Right atrium auricular region (tissue), 2 donors: ENCODE measurements at places on chromosomes 5 and 9. TPM values are rescaled to one million over a fixed set of nuclear protein-coding genes. Genes with fewer than 3 reads are reported as not detected.

GGTA1 gene
- 15.2 TPM for total RNA-seq

SV2C gene
- 0.15 TPM for total RNA-seq

SPINK13 gene
- not detected for total RNA-seq

MTMR12 gene
- 12.6 TPM for total RNA-seq

CTSV gene
- not detected for total RNA-seq

SLC6A3 gene
- total RNA-seq, result not detected

SLIT3 gene
- total RNA-seq, result 85.8 TPM

SLC45A2 gene
- total RNA-seq, result 0.82 TPM

PCDHGC4 gene
- 1.7 TPM for total RNA-seq

TTC23L gene
- total RNA-seq, result not detected

SLC36A1 gene
- 3.9 TPM for total RNA-seq

PPP1R26 gene
- 18.7 TPM for total RNA-seq

NINJ1 gene
- total RNA-seq, result 65.5 TPM

CDC25C gene
- not detected for total RNA-seq

MRPL50 gene
- total RNA-seq, result 14.8 TPM

G3BP1 gene
- total RNA-seq, result 60.9 TPM

ARHGEF39 gene
- not detected for total RNA-seq

MYMK gene
- not detected for total RNA-seq

FABP6 gene
- not detected for total RNA-seq

SLC36A2 gene
- not detected for total RNA-seq

RAD1 gene
- 20.1 TPM for total RNA-seq

ANKRD20A1 gene
- 1.9 TPM for total RNA-seq

DDX31 gene
- total RNA-seq, result 6.0 TPM

CKMT2 gene
- total RNA-seq, result 1,365 TPM

COL27A1 gene
- 2.7 TPM for total RNA-seq

MARCOL gene
- total RNA-seq, result not detected
